ENCODE measurements at places on chromosomes 2 and 18.

DNA sequence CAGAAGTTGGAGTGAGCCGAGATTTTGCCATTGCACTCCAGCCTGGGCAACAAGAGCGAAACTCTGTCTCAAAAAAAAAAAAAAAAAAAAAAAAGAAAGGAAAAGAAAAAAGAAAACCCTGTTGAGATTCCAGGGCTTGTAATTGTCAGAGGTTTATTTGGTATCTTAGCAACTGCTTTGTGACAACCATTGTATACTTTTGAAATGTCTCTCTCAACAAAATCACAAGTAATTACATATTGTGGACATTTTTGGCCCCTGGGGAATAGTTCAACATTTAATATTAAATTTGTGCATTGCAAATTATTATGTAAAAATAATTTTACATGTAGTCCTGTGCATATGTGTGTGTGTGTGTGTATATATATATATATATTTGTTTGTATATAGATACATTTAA is 270.8 kb downstream of the GALNT13 start:
- no peak for DNase-seq

DNA sequence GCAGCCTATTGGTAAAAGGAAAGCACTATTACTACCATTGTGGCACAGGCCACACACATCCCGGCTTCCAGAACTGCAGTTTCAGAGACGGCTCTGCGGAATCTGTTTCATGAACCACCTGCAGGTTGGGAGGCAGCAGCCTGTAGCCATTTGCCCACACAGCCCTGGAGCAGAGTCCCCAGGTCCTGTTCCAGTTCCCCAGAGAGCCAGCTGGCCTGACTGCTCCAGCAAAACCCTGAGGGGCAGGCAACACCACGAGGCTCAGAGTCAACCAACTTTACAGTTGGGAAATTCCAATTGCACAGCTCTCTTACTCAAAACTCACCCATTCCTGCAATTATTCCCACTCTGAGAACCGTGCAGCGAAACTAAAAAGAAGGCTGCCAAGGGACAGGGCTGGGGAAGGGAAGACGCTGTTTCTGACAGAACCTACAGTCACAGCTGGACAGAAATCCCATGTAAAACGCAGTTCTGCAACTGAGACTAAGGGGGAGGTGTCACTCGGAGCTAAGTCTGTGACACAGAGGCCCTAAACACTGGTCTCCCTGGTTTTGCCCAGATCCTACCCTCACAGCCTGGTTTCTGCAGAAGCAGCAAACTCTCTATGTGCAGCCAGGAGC is 219.4 kb downstream of the TMEM163 start:
- DNase-seq, result no peak

DNA sequence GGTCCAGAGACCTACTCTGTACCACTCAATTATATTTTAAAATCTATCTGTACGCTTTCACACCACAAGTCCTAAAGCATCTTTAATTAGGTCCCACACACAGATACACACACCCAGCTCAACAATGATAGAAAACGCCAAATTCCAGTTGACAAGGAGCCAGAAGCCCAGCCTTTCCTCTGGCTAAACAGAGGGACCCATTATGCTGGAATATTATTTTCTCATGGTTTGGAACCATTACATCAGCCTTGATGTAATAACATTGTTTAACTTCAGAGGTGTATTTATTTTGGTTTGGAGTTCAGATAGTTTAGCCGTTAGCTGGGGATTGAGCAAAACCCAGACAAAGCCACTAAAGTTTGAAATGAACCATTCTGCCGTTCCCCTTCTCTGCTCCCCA is 14.0 kb upstream of the INHBB start:
- no peak for DNase-seq

- no peak for DNase-seq
These were observed 15.0 kb downstream of the SLC3A1 start for GRCh38 chr2:44290261-44290660.

- no peak for DNase-seq
These were observed 44.9 kb downstream of the DYSF start for GRCh38 chr2:71498261-71498701.

GRCh38 chr2:237859082-237859433 is 365 bp upstream of the RAMP1 start:
- no peak for DNase-seq
